CD4-positive, alpha-beta T cell (primary cell): ENCODE measurements at places on chromosomes 12 and 14. TPM values are rescaled to one million over a fixed set of nuclear protein-coding genes. Genes with fewer than 3 reads are reported as not detected.

- DNase-seq, result no peak
- no peaks in the 10 kb centered on the region for H3K4me1 ChIP-seq
- no peaks in the 10 kb centered on the region for H3K27me3 ChIP-seq
- no peaks in the 10 kb centered on the region for H3K36me3 ChIP-seq
- H3K4me3 ChIP-seq, result no peak overlapping the region
These were observed 6.7 kb downstream of the BBS10 start for GRCh38 chr12:76341436-76342030.

- DNase-seq, result no peak
- H3K4me3 ChIP-seq, result no peak overlapping the region
- H3K36me3 ChIP-seq, result no peaks in the 10 kb centered on the region
- H3K27me3 ChIP-seq, result peaks cover 13% of the 10 kb centered on the region
These were observed 5.2 kb downstream of the KRT86 start for GRCh38 chr12:52279422-52280318.

The KRT74 gene
- total RNA-seq, result 0.30 TPM

The POLR3B gene
- 2.6 TPM for total RNA-seq

DNA sequence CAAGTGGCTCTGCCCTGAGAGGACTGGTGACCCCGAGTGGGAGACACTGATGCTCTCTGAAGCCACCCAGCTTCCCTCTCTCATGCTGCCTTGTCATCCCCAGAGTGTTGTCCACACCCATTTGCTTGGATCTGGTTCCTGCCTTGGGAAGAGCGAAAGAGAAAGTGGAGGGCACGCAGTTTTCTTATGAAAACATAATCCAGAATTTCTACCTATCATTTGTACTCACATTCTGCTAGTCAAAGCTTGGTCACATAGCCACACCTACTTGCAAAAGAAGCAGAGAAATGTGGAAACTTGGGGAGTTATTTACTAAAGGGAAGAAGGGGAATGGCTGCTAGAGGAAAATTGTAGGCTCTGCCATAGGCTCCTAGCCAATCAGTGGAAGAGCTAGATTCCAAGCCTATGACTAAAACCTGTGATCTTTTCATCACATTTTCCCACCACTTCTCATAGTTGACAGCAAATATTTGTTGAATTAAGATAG, 326.3 kb downstream of the ZFP36L1 start:
- H3K4me1 ChIP-seq, result peaks cover 11% of the 10 kb centered on the region
- no peak for DNase-seq
- H3K27me3 ChIP-seq, result no peaks in the 10 kb centered on the region
- no peak overlapping the region for H3K27ac ChIP-seq
- no peak overlapping the region for H3K4me3 ChIP-seq

- H3K36me3 ChIP-seq, result no peaks in the 10 kb centered on the region
- no peak for DNase-seq
- no peaks in the 10 kb centered on the region for H3K27me3 ChIP-seq
- H3K4me3 ChIP-seq, result no peak overlapping the region
These were observed 27.6 kb upstream of the PPP1R13B start for GRCh38 chr14:103875010-103875409.

- no peaks in the 10 kb centered on the region for H3K4me1 ChIP-seq
- no peak for DNase-seq
- no peak overlapping the region for H3K27ac ChIP-seq
- H3K27me3 ChIP-seq, result no peaks in the 10 kb centered on the region
- H3K36me3 ChIP-seq, result no peaks in the 10 kb centered on the region
- H3K4me3 ChIP-seq, result no peak overlapping the region
These were observed 83.6 kb upstream of the USP44 start for GRCh38 chr12:95634622-95635621.

DNA sequence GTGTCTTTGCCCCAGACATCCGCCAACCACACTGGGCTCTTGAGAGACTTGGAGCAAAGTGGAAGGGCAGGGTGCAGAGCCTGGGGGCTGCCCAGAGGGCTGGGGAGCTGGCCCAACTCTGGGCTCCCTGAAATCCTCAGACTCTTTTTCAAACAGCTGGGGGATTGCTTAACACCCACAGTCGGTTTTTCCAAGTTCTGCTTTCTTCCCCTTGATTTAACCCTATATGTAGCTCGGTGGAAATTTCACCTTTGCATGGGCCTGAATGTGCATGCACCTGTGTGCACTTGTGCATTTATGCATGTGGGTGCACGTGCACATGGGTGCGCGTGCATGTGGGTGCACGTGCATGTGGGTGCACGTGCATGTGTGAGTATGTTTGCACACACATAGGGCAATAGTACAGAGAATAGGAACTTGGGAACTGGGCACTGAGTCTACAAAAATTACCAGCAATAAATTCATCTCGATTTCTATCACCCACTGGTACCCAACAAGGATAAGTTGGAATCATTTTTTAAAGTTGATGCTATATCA, 52.3 kb upstream of the RFLNA start:
- no peak for DNase-seq
- H3K4me3 ChIP-seq, result no peak overlapping the region
- peaks cover 6% of the 10 kb centered on the region for H3K27me3 ChIP-seq
- no peaks in the 10 kb centered on the region for H3K4me1 ChIP-seq

The AQP6 gene
- total RNA-seq, result not detected

The SERPINA5 gene
- total RNA-seq, result not detected

The TMEM132D gene
- total RNA-seq, result not detected

GRCh38 chr12:53659011-53659551, 16.8 kb downstream of the ATP5MC2 start:
- H3K4me1 ChIP-seq, result no peaks in the 10 kb centered on the region
- H3K27ac ChIP-seq, result no peak overlapping the region
- peaks cover 11% of the 10 kb centered on the region for H3K36me3 ChIP-seq
- no peaks in the 10 kb centered on the region for H3K27me3 ChIP-seq
- no peak overlapping the region for H3K4me3 ChIP-seq

DNA sequence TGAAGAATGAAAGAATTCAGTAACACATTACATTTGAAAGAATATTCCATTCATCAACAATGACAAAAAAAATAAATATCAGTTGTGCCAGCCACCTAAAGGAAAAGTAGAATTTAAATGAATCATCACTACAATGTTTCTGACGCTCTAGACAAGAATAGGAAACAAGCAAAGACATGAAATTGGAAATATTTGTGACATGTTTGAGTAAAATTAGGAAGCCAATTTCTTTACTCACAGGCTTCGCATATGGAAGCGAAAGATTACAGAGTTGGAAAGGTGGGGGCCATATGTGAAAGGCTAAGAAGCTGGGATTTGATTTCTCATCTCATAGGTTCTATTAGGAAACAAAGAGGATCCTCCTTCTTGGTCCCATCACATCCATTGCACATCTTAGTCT, 279.0 kb downstream of the IPO8 start:
- no peaks in the 10 kb centered on the region for H3K27me3 ChIP-seq
- no peak overlapping the region for H3K27ac ChIP-seq
- H3K36me3 ChIP-seq, result no peaks in the 10 kb centered on the region
- H3K4me3 ChIP-seq, result no peak overlapping the region

DNA sequence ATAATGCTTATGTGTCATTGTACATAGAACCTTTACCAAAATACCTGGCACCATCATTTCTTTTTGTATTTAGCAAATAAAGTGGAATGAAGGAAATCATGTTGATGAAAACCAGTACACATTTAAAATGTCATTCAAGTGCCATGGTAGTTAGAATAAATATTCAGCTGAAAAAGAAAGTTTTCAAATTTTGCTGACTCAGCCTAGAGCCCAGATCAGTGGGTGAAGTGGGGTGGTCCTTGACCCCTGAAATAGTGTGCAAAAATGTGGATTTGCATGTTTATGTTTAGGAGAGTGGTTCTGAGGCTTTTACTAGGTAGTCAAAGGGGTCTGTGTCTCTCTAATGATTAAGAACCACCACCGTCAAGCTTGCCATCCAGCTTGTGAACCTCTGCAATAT, 418.7 kb downstream of the ETNK1 start:
- H3K36me3 ChIP-seq, result no peaks in the 10 kb centered on the region
- H3K27me3 ChIP-seq, result no peaks in the 10 kb centered on the region
- H3K27ac ChIP-seq, result no peak overlapping the region

The RDH12 gene
- not detected for total RNA-seq

DNA sequence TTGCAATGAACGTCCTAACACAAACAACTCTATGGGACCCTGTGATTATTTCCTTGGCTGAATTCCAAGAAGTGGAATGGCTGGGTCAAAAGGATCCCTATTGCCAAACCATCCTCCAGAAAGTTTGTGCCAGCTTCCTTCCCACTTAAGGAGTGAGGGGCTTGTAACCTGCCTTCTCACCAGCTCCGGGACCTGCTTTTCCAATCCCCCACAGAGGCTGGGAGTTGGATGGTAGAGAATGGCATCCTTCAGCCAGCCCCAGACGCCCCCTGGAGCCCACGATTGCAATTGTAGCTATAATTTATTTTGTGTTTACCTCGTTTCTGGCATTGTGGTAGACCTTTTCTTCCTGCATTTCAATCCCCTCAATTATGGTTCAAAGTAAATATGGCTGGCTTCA, 9.7 kb upstream of the ZDHHC22 start:
- H3K4me3 ChIP-seq, result no peak overlapping the region
- H3K27me3 ChIP-seq, result peaks cover 20% of the 10 kb centered on the region
- no peak overlapping the region for H3K27ac ChIP-seq
- H3K4me1 ChIP-seq, result no peaks in the 10 kb centered on the region

The KCNH5 gene
- total RNA-seq, result not detected

The RFX4 gene
- not detected for total RNA-seq

- H3K27ac ChIP-seq, result no peak overlapping the region
- no peak overlapping the region for H3K4me3 ChIP-seq
- H3K4me1 ChIP-seq, result peaks cover 33% of the 10 kb centered on the region
These were observed 47.2 kb downstream of the TESPA1 start for GRCh38 chr12:54937376-54937775.

GRCh38 chr12:113461666-113462065, 10.0 kb downstream of the LHX5 start:
- no peaks in the 10 kb centered on the region for H3K36me3 ChIP-seq
- no peak for DNase-seq
- no peak overlapping the region for H3K27ac ChIP-seq
- H3K4me3 ChIP-seq, result no peak overlapping the region
- peaks cover 70% of the 10 kb centered on the region for H3K27me3 ChIP-seq

The OTX2 gene
- total RNA-seq, result not detected

- H3K27ac ChIP-seq, result no peak overlapping the region
- H3K36me3 ChIP-seq, result no peaks in the 10 kb centered on the region
- no peaks in the 10 kb centered on the region for H3K27me3 ChIP-seq
- no peak for DNase-seq
- H3K4me3 ChIP-seq, result no peak overlapping the region
These were observed 859.1 kb upstream of the FLRT2 start for GRCh38 chr14:84670796-84671195.

- no peak for DNase-seq
- peak overlapping the region; percentile 42 for H3K27ac ChIP-seq
- H3K4me3 ChIP-seq, result no peak overlapping the region
- H3K27me3 ChIP-seq, result no peaks in the 10 kb centered on the region
These were observed 97.8 kb downstream of the PRKCH start for GRCh38 chr14:61419201-61419600.

The AKAP6 gene
- 1.2 TPM for total RNA-seq

DNA sequence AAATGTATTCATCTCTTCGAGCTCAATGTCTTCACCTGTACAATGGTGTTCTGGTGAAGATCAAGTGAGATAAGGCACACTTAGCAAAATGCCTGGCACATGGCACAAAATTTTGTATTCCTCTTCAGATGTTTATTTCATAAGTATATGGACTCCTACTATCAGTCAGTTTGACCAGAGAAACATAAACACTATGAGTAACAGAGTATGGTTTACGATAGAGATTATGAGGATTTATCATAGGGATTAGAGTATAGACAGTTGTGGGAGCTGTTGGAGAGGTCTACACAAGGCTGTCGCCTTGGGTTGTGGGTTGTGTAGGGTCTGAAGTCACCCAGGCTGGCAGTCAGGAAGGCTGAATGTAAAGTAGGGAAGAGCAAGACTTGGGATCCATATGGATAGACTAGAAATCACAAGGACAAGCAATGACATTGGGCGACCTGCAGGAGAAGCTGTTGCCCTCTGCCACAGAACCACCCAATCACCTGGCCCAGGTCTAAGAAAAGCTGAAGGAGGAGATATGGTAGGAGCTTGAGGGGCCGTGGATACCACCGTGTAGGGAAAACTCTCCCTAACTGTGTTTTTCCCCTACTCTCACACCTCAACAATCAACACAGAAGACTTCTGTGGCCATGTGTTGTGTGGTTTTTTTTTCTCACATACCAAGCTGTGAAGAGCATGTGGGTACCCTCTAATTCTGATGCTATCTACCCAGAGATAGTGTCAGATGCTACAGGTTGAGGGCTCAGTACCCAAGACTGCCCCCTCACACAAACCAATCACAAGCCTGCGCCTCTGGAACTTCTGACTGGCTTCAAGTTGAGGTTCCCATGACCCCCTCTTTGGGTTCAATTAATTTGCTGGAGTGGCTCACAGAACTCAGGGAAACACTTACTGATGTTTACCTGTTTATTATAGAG, 27.2 kb upstream of the RESF1 start:
- H3K4me3 ChIP-seq, result no peak overlapping the region
- H3K27ac ChIP-seq, result no peak overlapping the region
- H3K36me3 ChIP-seq, result peaks cover 3% of the 10 kb centered on the region
- no peaks in the 10 kb centered on the region for H3K27me3 ChIP-seq
- peak; percentile 1 for DNase-seq

- H3K4me1 ChIP-seq, result no peaks in the 10 kb centered on the region
- DNase-seq, result no peak
- no peak overlapping the region for H3K4me3 ChIP-seq
- H3K27ac ChIP-seq, result no peak overlapping the region
These were observed 272.8 kb downstream of the AKAP6 start for GRCh38 chr14:32601906-32602305.

- H3K27ac ChIP-seq, result no peak overlapping the region
- no peaks in the 10 kb centered on the region for H3K36me3 ChIP-seq
- H3K4me3 ChIP-seq, result no peak overlapping the region
- H3K27me3 ChIP-seq, result no peaks in the 10 kb centered on the region
These were observed 962.5 kb downstream of the DIO2 start for GRCh38 chr14:79248771-79249170.

The RERG gene
- total RNA-seq, result not detected

The HVCN1 gene
- 3.9 TPM for total RNA-seq

GRCh38 chr14:82501554-82501953, 967.9 kb upstream of the SEL1L start:
- H3K36me3 ChIP-seq, result no peaks in the 10 kb centered on the region
- H3K27ac ChIP-seq, result no peak overlapping the region
- DNase-seq, result no peak
- no peaks in the 10 kb centered on the region for H3K27me3 ChIP-seq

- H3K4me1 ChIP-seq, result peaks cover 22% of the 10 kb centered on the region
- no peak overlapping the region for H3K4me3 ChIP-seq
- no peak overlapping the region for H3K27ac ChIP-seq
- no peaks in the 10 kb centered on the region for H3K36me3 ChIP-seq
- peaks cover 27% of the 10 kb centered on the region for H3K27me3 ChIP-seq
These were observed 3.3 kb downstream of the KIF26A start for GRCh38 chr14:104141621-104142091.

The SLC6A15 gene
- total RNA-seq, result not detected

The NFE2 gene
- total RNA-seq, result 0.20 TPM

DNA sequence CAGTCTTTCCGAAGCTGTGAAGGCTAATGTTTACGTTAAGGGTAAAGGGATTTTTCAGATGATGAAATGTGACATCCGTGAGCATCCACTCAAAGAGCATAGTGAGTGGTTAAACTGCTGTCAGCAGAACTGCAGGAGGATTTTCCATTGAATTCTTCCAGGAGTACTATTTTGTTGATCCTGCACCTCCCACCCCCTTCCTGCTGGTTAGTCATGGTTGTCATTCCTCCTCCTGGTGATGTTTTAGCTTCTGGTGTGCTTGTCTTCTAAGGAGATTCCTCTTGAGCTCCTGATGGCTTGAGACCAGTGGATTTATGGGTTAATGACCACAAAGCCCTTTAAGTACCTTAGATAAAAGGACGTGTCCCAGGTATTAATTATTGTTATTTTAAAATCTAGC, 2.4 kb upstream of the GPRC5D start:
- no peak overlapping the region for H3K4me3 ChIP-seq
- no peaks in the 10 kb centered on the region for H3K4me1 ChIP-seq
- H3K27ac ChIP-seq, result no peak overlapping the region
- no peak for DNase-seq
- no peaks in the 10 kb centered on the region for H3K36me3 ChIP-seq

The CNTN1 gene
- not detected for total RNA-seq
